ENCODE measurements at places on chromosomes 6 and 20. TPM values are rescaled to one million over a fixed set of nuclear protein-coding genes. Genes with fewer than 3 reads are reported as not detected.

The CTSZ gene
- polyA plus RNA-seq = 48.7 TPM

The SLC35D3 gene
- 0.71 TPM for polyA plus RNA-seq

The SLC2A10 gene
- polyA plus RNA-seq = 15.2 TPM

The PTGIS gene
- polyA plus RNA-seq = 15.8 TPM

The C6orf120 gene
- polyA plus RNA-seq = 23.6 TPM

The GLP1R gene
- 1.3 TPM for polyA plus RNA-seq

The VNN1 gene
- 0.08 TPM for polyA plus RNA-seq

The PLA2G7 gene
- polyA plus RNA-seq = 9.0 TPM

The JPH2 gene
- 1.6 TPM for polyA plus RNA-seq

The BPIFB4 gene
- 0.24 TPM for polyA plus RNA-seq

The PRR18 gene
- 13.2 TPM for polyA plus RNA-seq

The RNF144B gene
- polyA plus RNA-seq = 4.0 TPM

The FRS3 gene
- polyA plus RNA-seq = 37.1 TPM
